Cortex of kidney (tissue), 1 donor: ENCODE measurements at places on chromosomes 3 and 15.

GRCh38 chr3:39106281-39106811 is 1.1 kb downstream of the GORASP1 start:
- no peak for DNase-seq

DNA sequence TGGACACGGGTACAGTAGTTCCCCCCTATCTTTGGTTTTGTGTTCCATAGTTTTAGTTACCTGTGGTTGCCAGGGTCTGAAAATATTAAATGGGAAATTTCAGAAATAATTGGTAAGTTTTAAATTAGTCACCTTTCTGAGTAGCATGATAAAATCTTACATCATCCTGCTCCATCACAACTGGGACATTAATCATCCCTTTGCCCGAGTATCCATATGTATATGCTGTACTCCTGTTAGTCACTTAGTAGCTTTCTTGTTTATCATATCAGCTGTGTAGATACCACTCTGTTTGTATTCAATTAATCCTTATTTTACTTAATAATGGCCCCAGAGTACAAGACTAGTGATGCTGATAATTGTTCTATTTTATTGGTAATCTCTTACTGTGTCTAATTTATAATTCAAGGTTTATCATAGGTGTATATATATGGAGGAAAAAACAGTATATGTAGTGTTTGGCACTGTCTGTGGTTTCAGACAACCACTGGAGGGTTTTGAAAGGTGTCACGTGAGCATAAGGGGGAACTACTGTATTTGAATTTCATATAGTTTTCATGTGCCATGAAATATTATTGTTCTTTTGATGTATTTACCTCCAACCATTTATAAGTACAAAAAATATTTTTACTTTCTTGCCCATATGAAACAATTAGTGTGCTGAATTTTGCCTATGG is 41.4 kb downstream of the CTDSPL2 start:
- no peak for DNase-seq

DNA sequence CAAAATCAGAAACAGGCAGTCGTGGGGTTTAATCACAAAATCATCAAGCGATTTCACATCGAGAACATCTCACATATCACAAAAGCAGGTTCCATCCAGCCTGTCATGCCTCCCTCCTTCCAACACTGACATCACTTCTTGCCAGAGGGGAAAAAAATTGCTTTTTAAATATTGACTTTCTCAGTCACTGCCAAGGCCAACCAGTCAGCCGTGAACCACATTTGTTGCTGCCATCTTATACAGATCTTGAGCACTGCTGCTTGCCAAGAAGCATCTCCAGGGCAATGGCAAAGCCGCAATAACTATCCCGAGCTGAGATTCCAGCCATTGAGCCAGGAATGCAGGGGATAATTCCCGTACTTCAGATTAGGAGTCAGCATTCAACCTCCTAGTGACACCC is 174.6 kb downstream of the ANXA2 start:
- DNase-seq, result no peak

DNA sequence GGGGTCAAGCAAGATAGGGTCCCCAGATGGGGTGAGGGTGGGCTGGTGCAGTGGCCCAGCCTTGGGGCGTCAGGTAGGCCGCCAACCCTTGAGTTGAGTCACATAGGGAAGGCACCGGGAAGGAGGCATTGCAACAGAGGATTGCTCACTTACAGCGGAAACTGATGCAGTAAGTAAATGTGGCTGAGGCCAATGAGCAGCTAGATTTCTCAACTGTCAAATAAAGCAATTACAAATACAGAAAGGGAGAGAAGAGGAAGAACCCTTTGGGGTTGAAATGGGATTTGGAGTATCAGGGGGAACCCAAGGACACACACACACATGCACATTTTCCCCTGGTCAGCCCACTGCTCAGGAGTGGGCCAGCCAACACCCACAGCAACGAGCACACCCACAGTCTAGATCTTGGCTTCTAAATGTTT is 44.0 kb downstream of the CHSY1 start:
- no peak for DNase-seq

- DNase-seq, result no peak
Measured at GRCh38 chr3:141111364-141112155, 60.4 kb downstream of the SPSB4 start.

- no peak for DNase-seq
Measured at GRCh38 chr3:5319454-5319853, 131.9 kb downstream of the EDEM1 start.
